Fibroblast of the aortic adventitia (primary cell): ENCODE measurements at places on chromosomes 1 and 21. TPM values are rescaled to one million over a fixed set of nuclear protein-coding genes. Genes with fewer than 3 reads are reported as not detected.
A peak's percentile ranks its signal among the peaks of the same experiment; 100 is the strongest.

DNA sequence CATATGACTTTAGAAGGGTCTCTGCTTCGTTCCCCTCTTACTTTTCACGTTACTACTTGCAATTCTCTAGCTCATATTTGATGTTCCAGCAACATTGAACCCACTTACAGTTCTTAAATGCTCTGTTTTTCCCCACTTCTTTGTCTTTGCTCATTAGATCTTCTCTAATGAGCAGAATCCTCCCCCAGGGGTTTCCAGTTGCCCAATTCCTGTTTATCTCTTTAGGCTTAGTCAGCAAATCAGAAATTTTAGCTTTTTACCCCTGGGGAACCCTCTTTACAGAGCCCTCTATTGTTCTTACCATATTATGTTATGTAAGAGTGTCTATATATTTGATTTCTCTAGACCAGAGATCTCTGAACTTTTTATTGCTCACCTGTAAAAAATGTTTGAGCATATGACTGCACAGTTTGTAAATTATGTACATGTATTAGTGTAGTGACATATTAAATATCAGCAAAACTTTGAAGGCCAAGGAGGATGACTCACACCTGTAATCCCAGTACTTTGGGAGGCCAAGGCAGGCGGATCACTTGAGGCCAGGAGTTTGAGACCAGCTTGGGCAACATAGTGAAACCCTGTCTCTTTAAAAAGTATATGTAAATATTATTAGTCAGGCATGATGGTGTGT is 71.4 kb downstream of the FNBP1L start:
- peak; percentile 17 for DNase-seq

DNA sequence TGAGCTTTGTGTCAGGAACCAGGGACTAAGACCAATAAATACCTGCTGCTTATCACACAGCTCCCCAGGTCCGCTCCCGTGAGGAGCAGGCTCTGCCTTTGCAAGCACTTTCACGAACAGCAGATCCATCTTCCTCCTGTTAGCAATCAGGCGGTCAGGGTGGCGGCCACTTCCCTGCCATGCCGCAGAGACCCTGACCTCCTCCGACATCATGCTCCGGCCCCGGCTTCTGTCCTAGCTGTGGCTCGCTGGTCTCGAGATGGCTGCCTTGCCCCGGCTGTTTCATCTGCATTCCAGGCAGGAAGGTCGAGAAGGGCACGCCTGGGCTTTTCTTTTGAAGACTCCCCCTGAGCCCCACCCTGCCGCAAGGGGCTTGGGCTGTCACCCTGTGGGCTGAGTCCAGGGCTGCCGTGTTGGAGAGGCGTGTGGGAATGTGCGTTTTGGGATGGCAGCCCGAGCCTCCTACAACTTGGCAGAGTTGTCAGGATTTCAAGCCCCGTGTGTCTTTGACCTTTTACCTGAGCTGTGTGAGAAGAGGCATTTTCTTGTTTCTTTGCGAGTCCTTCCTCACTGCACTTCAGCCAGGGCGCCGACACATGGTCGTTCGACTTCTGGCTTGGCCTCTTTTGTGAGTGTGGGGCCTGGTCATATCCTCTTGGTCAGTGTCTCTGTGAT is 59.5 kb downstream of the AGPAT3 start:
- no peak for DNase-seq

DNA sequence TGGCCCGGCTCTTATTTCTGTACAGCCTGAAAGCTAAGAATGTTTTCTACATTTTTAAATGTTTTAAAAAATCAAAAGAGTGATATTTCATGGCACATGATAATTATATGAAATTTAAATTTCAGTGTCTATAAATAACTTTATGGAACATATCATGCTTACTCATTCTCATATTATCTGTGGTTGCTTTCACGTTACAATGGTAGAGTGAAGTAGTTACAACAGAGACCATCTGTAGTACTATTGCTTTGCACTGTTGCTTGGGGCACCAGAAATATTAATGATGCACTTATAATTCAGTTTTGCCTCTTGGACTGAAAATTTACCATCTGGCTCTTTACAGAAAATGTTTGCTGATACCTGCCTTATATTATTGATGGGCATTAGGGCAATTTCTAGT is 481.6 kb downstream of the PLPP3 start:
- DNase-seq, result no peak

The HSPB7 gene
- 8.9 TPM in 1 of 2 replicates, not detected in the other for total RNA-seq

The ARMH1 gene
- 0.41 and 1.7 TPM in 2 replicates for total RNA-seq

DNA sequence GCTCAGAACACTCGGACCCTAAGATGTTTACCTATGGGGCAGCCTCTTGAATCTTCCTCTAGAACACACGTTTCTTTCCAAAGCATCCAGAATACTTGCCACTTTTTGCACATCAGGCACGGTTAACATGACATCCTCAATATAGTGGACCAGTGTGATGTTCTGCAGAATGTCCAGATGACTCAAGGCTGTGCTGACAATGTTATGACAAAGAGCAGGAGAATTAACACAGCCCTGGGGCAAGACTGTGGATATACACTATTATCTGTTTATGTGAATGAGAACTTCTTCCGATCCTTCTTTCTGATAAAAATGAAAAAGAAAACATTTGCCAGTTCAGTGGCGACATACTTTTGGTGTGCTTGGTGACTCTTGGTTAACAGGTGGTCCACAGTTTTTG is 154.3 kb downstream of the PDE4B start:
- no peak for DNase-seq
